Stimulated activated CD8-positive, alpha-beta memory T cell treated with anti-CD3 and anti-CD28 coated beads, Interleukin-7, amount 100 ng/mL, for 4 hours (primary cell): ENCODE measurements at places on chromosomes 16 and 17.

GRCh38 chr17:5686074-5686635 lies 101.8 kb upstream of the NLRP1 start:
- no peak for DNase-seq

- no peak for DNase-seq
Observed at GRCh38 chr17:82703935-82704865, 5.7 kb upstream of the RAB40B start.

DNA sequence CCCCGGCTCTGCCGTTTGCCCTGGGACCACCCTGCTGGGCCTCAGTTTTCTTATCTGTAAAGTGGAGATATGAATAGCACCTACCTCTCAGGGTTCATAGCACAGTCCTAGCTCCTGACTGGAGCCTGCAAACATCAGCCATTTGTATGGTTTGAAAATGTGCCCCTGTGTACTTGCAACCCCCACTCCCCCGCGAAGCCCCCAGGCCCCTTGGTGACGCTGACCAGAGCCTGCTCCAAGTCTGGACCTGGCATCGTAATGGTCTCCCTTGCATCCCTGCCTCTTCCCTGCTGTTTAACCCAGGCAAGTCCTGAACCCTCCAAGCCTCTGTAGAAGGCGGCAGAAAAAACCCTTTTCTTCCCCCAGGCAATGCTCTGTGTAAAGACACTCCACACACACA lies 128.0 kb downstream of the IRF8 start:
- DNase-seq: no peak

DNA sequence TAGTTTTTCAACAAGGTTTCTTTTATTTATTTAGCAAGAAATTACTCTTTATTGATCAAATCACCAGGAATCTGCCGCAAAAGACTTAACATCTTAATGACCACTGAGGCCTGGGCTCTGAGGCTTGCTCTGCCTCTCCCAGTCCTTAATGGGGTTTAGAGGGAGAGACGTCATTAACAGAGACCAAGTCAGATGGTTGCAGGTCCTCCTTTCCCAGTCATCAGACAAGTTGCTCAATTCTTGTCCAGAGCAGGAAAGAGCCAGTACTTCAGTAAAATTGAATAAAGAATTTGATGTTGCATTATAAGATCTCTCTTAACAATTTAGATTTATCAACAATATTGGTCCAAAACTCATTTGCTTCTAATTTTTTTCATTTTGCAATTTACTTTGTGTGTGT lies 2.0 kb downstream of the SEPHS2 start:
- no peak for DNase-seq
